ENCODE measurements at places on chromosomes 2 and 18.

- DNase-seq: no peak
Observed at GRCh38 chr2:111938392-111938791, 40.0 kb downstream of the MERTK start.

DNA sequence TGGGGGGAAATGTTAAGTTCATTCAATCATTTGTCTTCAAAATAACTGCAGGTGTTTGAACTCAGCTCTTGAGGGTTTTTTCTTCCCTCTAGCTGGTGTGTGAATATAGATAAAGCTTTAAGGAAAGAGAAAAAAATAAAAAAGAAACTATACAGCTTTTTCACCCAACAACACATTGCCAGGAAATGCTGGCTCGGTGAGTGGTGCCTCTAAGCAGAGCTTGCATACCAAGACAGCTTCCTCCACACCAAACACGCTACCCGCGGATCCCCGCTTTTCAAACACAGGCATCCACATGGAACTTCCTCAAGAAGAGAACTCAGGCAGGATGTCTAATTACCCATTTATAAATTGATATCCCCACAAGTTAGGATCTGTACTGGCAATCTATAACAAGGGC, 69.8 kb upstream of the TANK start:
- DNase-seq: no peak

DNA sequence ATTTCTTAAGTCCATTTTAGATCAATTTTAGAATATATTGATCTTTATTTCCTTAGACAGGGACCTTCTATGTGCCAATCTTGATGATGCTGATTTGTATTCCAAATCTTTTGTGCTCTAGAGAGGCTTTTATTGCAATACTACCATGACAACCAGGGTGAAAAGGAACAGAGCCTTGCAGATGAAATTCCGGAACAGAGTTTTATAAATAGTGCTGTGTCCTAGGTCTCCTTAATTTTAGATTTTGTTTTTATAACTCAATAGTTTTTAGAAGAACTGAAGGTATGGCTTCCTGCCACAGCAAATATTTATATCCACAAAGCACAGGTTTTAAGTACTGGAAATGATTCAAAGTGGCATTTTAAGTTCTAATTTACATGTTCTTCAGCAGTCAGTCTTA, 160.2 kb downstream of the PMAIP1 start:
- no peak for DNase-seq

GRCh38 chr18:37274309-37275236, 291.0 kb downstream of the CELF4 start:
- no peak for DNase-seq

DNA sequence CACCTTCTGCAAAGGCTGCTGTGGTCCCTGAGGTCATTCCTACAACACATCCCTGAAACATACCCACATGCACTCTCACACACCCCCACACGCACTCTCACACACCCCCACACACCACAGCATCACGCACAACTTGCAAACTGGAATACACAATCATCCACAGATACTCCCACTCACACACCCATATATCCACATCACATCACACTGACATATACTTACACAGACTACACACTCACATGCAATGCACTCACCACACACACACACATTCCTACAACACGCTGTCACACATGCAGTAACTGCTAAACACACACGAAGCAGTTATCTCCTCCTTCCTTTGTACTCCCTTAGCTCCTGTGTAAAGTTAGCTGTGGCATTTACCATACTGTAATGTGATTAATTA, 57.1 kb upstream of the PKDCC start:
- DNase-seq: no peak

- no peak for DNase-seq
Observed at GRCh38 chr18:13918898-13919297, 3.6 kb upstream of the MC2R start.

DNA sequence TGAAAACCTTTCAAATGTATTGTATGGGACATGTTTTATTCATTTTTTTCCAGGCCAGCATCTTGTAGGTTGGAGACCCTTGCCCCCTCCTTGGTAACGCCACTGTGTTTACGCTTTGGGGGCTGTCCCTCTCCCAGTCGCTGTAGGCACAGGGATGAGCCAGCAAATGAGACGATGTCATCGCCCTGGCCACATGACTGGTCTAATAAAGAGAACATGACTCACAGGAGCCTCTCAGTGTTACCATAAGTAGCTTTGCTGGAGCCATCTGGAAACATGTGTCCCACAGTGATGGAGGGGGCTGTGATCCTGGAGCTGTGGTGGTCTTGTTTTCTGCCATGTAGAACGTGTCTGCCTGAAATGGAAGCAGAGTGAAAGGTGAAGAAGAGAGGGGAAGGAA, 78.9 kb downstream of the CD8B2 start:
- DNase-seq: no peak

DNA sequence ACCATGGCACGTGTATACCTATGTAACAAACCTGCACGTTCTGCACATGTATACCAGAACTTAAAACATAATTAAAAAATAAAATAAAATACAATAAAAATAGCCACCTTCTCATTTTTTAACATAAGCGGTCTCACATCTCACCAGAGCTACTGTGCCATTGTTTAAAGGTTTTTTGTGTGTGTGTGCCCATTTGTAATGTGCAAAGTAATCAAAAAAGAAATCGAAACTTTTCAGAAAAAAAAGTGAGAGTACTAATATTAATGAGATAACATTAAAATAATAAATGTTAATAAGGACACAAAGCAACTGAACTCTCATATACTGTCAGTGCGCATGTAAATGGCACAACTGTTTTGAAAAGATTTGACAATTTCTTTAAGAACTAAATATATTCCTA, 60.5 kb downstream of the FANCL start:
- no peak for DNase-seq

DNA sequence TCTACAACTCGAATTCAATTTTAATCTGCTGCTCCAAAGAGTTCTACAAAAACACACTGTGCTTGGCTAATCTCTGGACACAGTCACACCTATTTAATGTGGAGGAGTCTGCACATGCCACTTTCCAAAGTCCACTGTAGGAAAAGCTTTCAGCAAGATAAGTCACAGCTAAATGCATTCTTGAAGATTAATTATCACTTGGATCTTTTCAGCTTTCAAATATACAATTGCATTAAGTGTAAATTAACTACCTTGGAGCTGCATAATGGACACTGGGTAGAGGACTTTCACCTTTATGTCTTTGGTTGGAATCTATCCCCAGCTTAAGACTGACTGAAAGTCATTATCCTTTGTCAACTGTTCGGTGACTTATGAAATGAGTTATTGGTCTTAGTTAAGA, 565.1 kb downstream of the PIK3C3 start:
- DNase-seq: no peak

- no peak for DNase-seq
Observed at GRCh38 chr2:105678346-105678745, 66.4 kb upstream of the NCK2 start.

- no peak for DNase-seq
Observed at GRCh38 chr18:44170208-44170880, 510.3 kb upstream of the SETBP1 start.

DNA sequence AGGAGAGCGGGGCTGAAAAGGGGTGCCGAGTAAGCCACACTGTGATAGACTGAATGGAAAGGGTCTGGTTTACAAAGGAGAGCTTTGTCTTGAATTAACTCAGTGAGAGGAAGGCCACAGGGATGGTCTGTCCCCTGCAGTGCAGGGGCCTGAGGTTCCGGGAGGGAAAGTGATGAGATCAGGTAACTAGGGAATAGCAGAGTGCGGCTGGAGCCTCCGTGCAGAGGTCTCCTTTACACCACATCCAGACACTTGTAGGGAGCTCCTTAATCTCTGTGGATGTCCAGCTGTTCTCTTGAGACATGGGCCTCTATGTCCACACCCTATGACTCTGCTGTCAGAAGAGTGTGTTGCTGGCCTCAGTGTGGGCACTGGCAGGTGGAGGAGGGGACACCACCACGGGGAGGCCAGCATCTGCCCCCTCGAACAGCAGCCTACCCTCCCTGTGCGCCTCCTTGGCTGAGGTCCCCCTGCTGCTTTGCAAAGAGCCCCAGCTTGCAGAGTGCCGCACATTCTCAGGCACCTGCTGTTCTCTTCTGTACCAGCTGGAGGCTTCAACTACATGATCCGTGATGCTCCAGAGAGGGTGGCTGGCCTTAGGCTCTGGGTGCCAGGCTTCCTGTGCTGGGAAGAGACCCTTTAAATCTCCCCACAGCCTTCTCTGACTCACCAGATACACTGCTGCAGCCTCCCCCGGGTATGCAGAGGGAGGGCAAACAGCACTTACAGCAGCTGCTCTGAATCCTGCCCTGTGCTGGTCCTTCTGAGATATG, 25.9 kb downstream of the ENOSF1 start:
- no peak for DNase-seq

DNA sequence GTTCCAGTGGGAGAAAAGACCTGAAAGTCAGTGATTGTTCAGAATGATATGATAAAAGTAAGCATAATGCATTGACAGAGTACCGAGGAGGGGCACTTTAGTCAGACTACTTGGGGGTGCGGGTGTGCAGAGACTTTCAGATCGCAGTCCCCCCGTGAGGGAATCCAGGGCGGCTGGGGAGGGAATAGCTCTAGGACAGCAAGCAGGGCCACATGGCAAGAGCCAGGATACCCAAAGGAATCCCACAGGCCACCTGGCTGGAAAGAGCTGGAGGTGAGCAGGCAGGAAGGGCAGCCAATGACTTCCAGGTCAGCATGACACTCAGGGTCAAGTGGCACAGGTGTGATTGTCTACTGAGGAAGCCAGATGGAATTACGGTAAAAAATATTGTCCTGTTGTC, 157.5 kb downstream of the CYP26B1 start:
- DNase-seq: no peak

DNA sequence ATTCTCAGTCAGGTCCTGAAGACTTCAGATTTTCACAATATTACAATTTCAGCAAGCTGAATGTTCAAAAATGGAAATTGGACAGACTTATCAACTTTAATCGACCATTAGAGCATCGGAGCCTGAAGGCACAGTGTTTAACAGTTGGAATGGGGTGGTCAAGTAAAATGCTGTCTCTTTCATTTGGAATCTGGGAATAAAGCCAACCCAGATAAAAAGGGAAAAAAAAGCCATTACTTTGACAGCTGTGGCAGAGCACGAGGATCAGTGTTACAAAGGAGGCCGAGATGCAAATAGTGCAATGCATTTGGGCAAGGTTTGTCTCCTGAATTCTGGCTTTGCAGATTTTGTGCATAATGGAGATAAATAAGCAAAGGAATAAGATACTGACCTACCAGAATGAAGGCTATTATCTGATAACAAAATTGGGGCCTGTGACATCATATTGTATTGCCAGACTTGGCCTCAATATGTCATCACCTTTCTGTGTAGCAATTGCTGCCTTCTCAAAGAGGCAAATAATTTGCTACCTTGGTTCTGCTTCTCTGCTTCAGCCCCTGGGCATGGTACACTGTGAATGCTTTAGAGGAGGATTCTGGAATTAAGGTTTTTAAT, 277.5 kb upstream of the KLHL29 start:
- no peak for DNase-seq

- DNase-seq: no peak
Observed at GRCh38 chr18:30175621-30176225, 866.8 kb downstream of the DSC3 start.

DNA sequence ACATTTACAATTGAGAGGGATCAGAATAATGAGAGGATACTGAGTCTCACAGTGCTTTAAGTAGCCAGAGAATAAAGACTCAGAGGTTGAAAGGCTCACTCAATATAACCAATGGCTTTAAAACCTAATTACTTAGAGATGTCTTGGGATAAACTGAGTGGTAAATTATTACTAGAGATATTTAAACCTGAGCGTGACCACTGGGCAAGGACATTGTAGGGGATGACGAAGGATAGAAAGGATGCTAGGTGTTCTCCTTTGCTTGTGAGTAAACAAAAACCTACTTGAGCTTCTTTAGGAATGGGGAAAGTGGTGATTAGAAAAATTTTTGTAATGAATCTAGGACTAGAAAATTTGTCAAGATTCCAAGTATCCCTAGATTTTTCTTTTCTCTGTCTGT, 12.0 kb upstream of the SLC38A11 start:
- DNase-seq: no peak

DNA sequence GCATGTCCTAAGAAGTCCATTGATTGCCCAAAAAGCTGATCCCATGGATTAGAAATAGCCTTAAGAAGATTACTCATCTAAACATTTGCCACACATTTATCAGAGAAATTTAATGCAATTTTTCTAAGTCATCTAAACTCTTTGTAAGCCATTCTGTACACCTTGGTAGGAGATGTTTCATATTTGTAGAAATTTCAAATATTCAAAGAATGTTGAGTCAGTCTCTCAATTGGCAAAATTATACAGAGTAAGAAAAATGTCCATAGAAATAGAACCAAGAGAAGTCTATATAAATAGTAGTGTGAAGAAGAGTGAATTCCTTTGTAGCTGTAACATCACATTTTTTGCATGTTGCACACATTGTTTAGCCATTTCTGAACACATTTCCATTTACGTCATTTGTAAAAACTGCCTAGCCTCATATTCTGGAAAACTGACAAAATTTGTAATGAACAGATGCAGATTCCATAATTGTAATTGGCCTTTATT, 128.6 kb downstream of the MSTN start:
- no peak for DNase-seq

- DNase-seq: no peak
Observed at GRCh38 chr2:103153580-103154284, 391.9 kb downstream of the TMEM182 start.

DNA sequence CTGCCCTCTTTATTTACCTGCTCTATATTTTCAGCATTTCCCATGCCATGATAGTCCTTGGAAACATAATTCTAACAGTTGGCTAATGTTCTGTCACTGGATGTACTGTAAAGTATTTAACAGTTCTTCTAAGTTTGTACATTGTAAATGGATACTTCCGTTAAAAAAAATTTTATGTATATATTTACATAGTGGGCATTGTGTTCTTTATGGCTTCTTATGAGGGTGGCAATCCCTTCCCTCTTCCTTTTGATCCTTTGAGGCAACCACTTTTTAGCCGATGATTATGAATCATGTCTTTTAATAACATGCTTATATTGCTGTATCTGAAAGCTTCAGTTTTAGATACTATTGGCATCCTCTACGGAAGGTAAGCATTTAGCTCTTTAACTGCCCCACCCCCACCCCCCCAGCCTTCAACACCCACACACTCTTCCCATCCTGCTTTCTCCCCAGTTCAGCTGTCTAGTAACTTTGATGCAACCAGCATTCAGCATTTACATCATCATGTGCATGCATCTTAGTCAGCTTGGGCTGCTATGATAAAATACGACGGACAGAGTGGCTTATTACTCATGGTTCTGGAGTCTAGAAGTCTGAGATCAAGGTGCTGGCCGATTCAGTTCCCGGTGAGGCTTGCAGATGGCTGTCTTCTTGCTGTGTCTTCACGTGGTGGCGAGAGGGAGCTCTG, 21.0 kb upstream of the EDAR start:
- no peak for DNase-seq

GRCh38 chr18:61699397-61700110, 193.3 kb downstream of the RNF152 start:
- DNase-seq: no peak

DNA sequence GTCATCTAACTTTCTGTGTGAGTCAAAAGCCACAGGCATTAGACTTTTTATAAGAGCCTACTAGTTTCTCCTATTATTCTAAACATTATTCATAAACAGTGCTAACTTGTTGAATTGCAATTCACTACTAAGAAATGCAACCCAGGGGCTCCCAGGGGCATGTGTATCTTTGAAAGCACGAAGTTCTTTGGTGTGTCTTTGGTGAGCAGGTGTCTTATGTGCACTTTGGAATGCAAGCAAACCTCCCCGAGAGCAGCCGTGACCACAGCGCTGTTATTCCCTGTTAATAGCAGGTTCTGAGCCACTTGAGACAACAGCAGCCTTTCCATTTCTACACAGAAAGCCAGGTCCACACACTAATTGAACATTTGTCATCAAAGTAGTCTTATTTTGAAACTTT, 123.5 kb downstream of the PRKRA start:
- DNase-seq: no peak

All from esophagus squamous epithelium (tissue), 5 donors.